Caco-2 (cell line): ENCODE measurements at places on chromosomes 16 and 17.

- DNase-seq = peak; percentile 65
Measured at GRCh38 chr16:11742093-11742535, 543 bp downstream of the TXNDC11 start.

- DNase-seq = no peak
Measured at GRCh38 chr17:499951-500461, 147.4 kb upstream of the RPH3AL start.

- no peak for DNase-seq
Measured at GRCh38 chr16:27549464-27549745, 308 bp downstream of the GTF3C1 start.

DNA sequence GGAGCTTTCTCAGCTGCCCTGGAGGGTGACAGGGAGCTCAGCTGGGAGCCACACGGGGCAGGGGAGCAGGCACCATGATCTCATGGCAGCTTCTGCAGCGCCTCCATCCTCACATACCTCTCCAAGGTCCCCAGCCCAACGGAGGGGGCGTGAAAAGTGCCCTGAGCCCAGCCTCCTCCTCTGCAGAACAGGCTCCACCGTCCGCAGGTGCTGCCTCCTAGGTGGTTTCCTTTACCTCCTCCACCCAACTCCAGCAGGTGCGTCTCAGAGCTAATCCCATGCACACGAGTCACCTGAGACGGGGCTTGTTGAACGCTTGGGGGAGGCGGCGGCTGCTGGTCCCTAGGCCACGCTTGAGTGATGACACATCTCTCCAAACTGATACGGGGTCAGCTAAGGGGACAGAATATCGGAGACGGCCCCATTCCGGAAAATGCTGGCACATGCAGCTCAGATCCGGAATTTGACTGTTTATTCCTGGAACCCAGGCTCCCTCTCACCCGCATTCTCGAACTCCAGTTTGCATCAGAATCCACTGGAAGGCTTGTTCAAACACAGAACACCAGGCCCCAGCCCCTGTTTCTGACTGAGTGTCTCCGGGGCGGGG is 387 bp upstream of the SLC38A8 start:
- DNase-seq = peak; percentile 74

GRCh38 chr17:42848093-42848492 is 2.9 kb upstream of the AOC3 start:
- no peak for DNase-seq

- no peak for DNase-seq
Measured at GRCh38 chr17:21146362-21147015, 19.7 kb downstream of the DHRS7B start.

DNA sequence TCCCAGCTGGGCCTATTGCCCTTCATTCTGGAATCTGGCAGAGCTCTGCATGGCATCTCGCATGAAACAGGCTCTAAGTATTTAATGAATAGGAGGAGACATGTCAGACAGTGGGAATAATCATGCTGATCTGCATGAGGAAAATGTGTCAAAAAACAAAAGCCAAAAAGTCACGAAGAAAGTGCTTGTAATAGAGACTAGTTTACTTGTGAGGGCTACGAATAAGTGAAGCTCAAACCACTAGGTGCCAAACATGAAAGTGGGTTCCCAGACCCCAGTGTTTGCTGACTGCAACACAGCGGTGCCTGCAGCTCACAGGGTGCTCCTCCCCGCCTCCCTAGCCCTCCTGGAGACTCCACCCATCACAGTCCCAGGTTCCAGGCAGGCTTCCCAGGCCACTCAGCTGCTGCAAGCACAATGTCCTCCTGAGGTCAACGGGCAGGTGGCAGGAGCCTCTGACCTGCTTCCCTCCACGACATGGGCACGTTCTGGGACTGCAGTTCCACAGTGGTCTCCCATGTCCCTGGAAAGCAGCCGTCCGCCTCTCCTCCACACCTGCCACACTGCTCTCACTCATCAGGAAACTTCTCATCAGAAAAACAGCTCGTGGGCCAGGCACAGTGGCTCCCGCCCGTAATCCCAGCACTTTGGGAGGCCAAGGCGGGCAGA is 96.5 kb downstream of the ANKRD11 start:
- no peak for DNase-seq

DNA sequence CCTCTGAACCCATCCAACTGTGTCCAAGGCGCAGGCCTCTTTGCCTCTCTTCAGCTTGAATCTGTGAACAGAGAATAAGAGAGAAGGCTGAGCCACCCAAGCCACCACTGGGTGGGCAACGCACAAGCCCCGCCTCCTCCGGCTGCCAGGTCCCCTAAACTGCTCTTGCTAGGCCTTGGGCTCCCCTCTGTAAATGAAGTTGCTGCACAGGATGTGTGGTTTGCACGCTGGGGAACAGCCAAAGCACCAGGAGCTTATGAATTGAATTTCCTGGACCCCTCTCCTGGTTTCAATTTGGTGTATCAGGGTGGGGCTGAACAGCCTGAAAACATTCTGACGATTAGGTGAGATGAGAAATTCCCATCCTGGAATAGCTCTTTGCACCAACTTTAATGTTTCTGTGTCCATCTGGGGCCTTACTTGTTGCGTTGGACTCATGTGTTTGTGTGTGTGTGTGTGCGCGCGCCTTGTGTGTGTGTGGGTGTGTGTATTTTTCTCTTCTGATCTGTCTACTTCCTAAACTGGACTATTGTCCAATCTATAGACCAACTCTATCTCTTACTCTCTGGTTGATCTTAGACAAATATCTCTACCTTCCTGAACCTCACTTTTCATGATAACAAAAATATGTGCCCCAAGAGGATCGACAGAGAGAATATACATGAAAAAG is 2.3 kb downstream of the CCL1 start:
- DNase-seq = no peak

DNA sequence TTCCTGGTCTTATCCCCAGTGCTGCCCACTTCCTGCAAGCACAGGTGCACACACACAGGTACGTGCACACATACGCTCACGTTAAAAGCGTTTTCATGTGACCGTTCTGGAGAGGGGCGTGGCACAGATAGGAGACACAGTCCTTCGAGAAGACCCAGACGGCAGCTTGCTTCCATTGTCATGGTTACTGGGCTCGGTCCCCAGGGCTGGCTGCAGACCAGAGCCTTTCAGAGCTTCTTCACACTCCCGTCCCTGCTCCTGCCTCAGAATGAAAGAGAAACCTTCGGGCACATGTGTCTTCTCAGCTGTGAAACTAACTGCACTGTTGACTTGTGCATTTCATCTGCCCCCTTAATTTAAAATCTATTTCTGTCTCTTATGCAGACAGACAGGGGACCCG is 154.2 kb downstream of the PITPNC1 start:
- no peak for DNase-seq

GRCh38 chr17:82025401-82026107 is 2.4 kb downstream of the LRRC45 start:
- no peak for DNase-seq

GRCh38 chr17:16976725-16977550 is 5.0 kb upstream of the TNFRSF13B start:
- no peak for DNase-seq

- no peak for DNase-seq
Measured at GRCh38 chr17:16941072-16942036, 30.6 kb downstream of the TNFRSF13B start.

DNA sequence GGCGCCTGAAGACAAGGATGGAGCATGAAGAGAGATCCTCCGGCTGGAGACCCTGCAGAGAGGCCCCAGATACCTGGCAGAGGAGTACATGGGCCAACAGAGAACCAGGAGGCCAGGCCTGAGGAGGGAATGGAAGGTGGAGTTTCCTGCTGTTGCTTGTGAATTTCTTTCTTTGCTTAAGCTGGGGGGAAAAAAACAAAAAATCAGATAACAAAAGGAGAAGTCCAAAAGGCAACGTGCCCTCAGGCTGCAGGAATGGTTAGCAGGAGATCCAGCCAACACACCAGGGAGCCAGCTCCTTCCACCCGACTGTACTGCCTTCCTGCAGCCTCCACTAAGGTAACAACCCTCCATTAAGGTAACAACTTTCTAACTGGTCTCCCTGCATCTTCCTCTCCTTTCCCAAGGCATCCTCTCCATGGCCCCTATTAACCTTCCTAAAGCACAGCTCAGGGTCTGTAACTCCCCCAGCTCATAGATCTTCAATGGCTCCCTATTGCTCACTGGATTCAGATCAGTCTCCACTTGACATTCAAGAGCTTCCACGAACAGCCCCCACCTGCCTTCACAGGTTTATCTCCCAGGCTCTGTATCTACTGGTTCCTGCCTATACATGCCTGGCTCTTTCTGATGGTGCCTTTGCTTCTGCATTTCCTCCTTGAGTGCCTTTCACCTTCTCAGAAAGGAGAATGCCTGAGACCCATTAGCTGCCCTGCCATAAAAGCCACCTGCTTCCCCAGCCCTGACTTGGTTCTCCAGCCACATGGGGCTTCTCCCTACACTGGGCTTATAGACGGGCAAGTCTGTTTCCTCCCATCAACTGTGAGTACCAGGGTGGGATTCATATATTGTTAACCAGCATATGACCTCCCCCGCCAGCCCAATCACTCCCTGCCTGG is 725 bp upstream of the ARL5C start:
- DNase-seq = peak; percentile 31

- DNase-seq = no peak
Measured at GRCh38 chr17:29560316-29560715, 6.5 kb downstream of the ABHD15 start.

- peak; percentile 68 for DNase-seq
Measured at GRCh38 chr17:17943281-17943984, 28.8 kb downstream of the TOM1L2 start.
